Stimulated activated CD4-positive, alpha-beta T cell treated with anti-CD3 and anti-CD28 coated beads, Interleukin-4, amount 100 ng/mL, for 1 hour (primary cell): ENCODE measurements at places on chromosomes 2 and 18.

GRCh38 chr2:47992671-47993070 is 86.4 kb upstream of the FBXO11 start:
- no peak for DNase-seq

DNA sequence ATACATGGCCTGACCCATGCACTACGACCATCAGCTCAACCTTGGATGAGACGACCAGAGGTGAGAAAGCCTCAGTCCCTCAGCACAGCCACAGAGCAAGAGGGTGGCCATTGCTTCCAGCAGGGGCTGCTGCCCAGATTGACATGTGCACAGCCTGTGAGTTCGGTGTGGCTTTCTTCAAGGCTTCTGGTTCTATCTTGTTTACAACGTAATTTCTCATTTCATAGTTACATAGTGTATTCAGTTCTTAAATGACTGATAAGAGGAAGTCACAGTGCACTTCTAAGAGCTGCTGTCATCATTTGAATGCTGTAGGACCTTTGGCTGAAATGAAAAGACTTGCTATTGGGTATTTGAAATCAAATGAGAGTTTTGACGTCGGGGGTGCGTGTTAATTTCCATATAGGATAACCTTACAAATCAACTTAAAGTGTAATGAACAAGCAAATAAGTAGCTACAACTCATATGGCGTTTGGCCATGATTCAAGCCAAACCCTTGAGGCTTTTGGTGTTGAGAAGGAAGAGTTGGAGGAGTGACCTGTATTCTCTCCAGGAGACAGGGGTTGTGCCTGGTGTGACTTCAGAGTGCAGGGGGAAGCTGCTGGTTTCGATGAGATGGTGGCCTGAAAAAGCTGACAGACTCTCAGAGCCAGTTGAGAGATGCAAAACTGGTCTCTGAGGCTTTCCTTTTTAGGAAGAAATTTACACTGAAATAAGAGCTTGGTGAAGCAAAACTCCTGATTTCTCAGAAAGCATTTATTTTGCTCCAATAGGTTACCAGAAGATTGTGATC is 51.0 kb downstream of the TSHZ1 start:
- DNase-seq = no peak

- no peak for DNase-seq
Measured at GRCh38 chr2:236827997-236828396, 257.7 kb upstream of the COPS8 start.

- DNase-seq = no peak
Measured at GRCh38 chr2:158809816-158810215, 14.7 kb downstream of the DAPL1 start.

- no peak for DNase-seq
Measured at GRCh38 chr2:205806143-205806905, 124.0 kb downstream of the NRP2 start.

GRCh38 chr2:30636311-30636710 is 170.9 kb downstream of the CAPN13 start:
- no peak for DNase-seq

DNA sequence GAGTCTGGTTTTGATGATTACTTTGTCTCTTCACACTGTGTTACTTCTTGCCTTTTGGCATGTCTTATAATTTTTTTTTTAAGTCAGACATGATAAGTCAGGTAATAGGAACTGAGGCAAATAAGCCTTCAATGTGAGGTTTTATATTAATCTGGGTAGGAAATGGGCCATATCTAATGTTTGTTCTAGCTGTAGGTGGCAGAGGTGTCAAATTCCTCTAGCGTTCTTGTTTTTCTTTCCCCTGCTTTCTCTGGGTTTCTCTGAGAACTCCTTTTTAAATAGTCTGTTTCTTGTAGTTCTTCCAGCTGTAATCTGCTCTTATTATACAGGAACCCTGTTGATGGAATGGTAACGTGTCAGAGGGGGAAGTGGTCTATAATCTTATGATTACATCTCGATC is 5.7 kb downstream of the SP140 start:
- no peak for DNase-seq

DNA sequence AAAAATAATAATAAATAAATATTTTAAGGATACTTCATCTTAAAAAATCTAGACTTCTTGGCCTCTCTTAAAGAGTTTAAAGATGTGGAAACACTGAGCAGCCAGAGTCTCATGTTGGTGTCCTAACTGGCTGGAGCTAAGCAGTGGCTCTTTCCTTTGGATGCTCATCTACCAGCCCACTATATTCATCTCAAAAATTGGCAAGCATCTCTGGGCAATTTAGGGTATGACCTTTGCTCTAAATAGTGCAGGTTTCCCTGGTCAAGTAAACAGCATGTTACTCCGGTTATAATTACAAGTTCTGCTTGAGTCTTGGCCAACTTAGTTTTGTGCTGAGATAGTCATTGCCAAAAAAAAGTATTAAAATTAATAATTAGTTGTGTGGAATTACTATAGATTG is 117.8 kb downstream of the TTC27 start:
- DNase-seq = no peak

DNA sequence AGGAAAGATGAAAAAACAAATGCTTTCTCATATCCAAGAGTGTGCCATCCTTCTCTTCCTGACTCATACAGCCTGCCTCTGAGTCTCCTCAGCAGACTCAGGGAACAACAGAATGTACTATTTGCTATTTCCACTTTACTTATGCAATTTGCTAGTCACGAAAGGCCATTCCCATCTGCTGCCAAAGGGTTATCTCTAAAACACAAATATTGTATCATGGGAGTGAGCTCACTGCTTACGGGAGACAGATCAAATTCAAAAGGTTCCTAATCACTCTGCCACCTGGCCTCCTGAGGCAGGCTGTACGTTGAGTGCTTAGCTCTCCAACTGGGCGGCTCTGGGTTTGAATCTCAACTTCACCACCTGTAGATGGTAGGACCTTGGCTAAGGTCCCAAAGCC is 92.0 kb downstream of the GAREM1 start:
- no peak for DNase-seq

GRCh38 chr2:42300527-42300926 is 60.5 kb downstream of the COX7A2L start:
- DNase-seq = no peak

GRCh38 chr2:74111380-74111779 is 36.3 kb downstream of the BOLA3 start:
- no peak for DNase-seq

- no peak for DNase-seq
Measured at GRCh38 chr2:69298261-69298660, 88.8 kb downstream of the GFPT1 start.

DNA sequence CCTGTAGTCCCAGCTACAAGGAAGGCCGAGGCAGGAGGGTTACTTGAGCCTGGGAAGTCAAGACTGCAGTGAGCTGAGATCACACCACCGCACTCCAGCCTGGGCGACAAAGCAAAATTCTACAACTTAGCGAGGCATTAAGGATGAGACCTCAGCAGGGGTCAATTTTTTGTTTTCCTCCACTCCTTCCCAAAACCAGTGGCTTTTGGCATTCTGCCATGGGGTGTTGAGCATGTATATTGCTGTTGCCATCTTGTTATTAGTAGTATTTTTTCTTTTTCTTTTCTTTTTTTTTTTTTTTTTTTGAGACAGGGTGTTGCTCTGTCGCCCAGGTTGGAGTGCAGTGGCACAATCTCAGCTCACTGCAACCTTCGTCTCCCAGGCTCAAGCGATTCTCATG is 8.9 kb upstream of the GIGYF2 start:
- DNase-seq = no peak

DNA sequence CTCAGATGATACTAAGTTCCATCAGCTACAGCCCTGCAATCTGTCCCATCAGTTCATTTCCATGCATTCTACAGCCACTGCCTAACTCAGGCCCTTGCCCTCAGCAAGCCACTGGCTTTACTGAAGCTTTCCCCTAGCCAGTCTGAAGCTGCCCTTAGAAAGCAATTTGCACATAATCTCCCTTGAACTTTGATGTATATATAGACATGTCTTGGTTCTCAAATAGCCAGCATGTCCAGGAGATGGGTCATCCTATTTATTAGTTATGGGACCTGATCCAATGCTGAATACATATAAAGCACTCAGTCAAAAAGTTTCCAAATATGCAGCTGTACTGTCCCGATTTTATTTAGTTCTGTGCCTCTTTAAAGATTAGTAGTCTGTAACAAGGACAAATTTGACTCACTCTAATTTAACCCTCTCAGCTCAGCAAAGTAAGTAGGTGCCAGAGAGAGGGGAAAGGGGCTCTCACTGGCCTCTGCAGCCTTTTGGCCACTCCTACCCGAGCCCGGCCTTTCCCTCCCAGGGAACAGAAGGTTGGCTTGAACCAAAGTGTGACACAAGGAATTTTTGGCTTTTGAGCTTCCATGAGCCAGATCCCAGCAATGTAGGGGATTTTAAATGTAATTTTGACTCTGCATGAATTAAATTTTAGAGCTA is 70.7 kb downstream of the CCDC93 start:
- no peak for DNase-seq

DNA sequence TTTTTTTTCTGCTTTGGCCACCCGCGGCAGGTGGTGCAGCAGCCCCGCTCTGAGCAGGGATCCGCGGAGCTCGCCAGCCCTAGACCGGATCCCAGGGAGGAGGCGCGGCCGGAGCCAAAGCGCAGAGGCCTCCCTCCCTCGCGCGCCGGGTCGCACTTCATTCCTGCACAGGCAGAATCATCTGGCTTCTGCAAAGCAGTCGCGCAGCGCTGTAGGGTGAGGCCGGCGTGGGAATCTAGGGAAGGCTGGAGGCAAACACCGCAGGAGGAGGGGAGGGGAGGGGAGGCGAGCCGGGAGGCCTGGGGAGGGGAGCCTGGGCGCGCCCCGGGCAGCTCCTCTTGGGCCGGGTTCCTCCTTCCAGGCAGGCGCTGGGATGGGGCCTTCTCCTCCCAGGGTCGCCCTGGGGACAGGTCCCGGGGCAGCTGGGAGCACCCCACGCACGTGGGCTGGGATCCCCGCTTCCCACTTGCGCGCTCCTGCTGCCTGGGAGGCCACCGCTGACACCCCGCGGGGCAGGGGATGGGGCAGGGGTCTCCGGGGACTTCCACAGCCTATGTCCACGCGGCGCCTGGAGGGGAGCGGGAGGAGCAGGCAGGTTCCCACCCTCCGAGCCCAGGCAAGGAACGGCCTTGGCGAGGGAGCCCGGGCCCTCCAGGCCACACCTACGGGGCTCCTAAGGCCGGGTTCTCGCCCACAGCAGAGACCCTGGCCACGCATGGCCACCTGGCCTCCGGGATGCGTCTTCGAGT is 45.0 kb downstream of the MBP start:
- DNase-seq = no peak

- no peak for DNase-seq
Measured at GRCh38 chr2:202990501-202990900, 24.2 kb upstream of the NBEAL1 start.

DNA sequence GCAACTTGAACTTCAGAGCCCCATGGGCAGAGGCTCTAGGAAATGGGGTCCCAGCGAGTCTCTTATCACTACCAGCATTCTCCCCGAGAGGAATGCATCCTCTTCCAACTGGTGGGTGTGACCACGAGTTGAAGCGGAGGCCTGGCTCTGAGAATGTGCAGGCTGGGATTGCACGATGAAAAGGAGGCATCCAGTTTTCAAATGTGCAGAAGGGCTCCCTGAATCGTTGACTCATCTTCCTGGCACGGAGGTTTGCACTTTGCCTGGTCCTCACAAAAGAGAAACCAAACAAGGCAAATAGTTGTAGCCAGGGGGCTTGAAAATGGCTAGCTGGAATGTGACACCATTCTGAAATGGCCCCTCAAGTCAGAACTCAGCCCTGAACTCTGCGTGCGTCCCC is 216.7 kb downstream of the GLI2 start:
- no peak for DNase-seq

- no peak for DNase-seq
Measured at GRCh38 chr2:84197901-84198300, 261.2 kb downstream of the SUCLG1 start.

GRCh38 chr2:128326346-128326745 is 7.7 kb upstream of the HS6ST1 start:
- DNase-seq = no peak

- DNase-seq = no peak
Measured at GRCh38 chr2:8602809-8603208, 79.0 kb upstream of the ID2 start.

DNA sequence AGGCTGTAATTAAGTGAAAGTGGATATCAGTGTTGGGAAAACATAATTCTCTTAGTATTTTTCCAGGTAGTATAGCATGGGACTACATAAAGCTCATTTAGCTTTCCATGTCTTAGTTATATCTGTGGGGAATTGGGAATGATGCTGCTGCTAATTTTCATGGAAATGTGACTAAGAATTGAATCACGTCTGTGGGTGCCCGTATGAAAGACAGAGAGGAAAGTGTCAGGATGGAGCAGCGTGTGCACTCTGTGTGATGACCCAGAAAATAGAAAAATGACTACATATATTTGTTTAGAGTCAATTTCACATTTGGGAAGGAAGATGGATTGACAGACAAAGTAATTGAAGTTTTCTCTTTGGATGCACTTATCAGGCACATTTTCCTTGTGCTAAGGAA is 212.1 kb downstream of the PTPRM start:
- no peak for DNase-seq

- no peak for DNase-seq
Measured at GRCh38 chr18:36724591-36725001, 104.2 kb downstream of the TPGS2 start.

DNA sequence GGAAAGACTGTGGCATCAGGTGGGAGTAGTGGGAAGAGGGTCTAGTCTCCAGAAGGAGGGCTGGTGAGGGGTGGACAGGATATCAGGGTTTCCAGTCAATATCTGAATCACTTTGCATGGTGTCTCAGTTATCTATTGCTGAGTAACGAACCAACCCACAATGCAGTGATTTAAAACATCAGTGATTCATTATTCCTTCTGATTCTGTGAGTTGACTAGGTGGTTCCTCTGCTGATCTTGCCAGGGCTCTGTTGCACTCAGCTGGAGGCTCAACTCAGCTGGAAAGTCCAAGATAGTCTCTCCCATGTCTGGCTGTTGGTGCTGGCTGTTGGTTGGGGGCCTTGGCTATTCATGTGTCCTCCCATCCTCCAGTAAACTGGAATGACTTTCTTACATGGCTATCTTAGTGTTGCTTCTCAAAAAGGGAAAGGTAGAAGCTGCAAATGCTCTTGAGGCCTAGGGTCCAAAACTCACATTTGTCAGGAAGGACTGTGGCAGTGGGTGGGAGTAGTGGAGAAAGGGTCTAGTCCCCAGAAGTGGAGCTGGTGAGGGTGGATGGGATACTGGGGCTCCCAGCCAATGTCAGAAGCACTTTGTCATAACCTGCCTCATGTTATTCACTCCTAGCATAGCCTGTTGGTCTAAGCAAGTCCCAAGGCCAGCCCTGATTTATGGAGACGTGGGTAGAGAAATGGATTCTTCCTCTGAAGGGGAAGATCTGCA is 13.9 kb downstream of the IL1F10 start:
- DNase-seq = no peak

GRCh38 chr18:45012286-45012685 is 331.6 kb downstream of the SETBP1 start:
- DNase-seq = no peak

DNA sequence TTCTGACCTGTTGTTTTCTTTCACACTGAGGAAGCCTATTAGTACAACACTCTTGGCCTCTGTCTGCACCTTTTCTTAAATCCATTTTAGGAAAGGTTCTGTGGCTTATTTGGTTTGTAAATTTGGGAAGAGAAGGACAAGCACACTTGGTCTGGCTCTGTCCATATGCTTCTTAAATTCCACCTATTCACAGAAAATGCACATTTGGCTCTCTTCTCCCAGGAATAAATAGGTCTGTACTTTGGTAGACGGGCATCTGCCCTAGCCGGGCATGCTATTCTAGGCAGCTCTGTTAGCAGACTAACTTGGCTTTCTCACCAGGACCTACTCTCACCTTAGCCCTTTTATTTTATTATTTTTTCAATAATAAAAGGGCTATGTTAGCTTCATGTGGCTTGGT is 1211.8 kb upstream of the SLC39A10 start:
- no peak for DNase-seq
